Inflammatory macrophage (primary cell): ENCODE measurements at places on chromosomes 12 and 14.
A peak's percentile ranks its signal among the peaks of the same experiment; 100 is the strongest.

DNA sequence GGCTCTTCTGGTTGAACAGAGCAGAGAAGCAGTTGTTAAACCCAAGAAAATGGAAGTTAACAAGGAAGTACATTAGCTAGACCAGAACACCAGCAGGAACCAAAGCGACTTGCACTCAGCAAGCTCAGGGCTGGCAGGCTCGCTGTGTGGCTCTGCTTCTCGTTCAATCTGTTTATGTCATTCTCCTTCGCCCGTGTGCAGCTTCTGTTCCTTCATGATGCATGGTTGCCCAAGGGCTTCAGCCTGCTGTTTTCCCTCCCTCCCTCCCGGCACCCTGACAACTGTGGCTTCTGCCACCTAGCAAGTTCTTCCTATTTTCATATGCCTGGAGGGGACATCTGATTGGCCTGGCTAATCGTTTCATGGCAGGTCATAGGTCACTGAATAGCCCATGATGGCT lies 25.3 kb downstream of the PIGH start:
- DNase-seq: peak; percentile 32

GRCh38 chr14:91114079-91115065 lies 499 bp downstream of the DGLUCY start:
- peak; percentile 78 for DNase-seq

DNA sequence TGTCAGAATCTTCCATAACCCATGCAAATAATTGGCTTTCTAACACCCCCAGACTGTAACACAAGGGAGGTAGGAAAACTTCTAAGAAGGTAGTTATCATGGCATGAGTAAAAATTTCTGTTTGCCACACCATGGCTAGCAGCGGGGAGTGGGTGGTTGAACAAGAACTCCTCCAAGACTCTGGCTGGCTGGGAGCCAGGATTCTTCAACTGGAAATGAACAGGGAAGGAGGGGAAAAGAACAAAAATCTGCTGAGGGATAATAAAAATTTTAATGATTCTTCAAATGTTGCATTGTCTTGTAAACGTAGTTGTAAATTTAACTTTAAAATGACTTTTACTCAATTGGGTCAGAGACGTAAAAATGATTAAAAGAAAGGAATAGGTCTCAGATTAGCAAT lies 78.9 kb downstream of the AKAP6 start:
- no peak for DNase-seq

- no peak for DNase-seq
Measured at GRCh38 chr12:31023271-31023724, 50.4 kb upstream of the DDX11 start.

DNA sequence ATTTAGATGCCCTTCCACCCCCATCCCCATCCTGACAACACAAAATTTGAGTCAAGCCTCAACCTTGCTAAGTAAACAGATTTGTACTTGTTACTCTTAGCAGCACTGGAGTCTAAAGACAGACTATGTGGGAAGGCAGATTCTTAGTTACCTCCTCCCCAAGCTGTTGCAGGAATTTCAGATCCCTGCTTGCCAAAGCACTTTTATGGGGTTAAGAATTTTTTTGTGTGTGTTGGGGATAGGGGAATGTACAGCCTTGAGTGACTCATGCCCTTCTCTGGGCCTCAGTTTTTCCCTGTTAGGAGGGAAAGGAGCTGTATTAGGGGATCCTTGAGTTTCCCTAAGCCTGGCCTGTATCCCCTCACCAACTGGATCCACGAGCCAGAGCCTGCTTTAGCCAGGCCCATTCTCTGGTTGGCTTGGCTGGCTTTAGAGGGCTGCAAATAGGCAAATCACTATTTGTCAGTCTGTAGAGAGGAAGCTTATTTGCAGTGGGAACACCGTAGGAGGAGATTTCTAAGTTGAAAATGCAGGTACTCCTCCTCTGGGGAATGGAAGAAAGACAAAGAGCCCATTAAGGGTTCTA lies 27.7 kb upstream of the RNU6-8 start:
- no peak for DNase-seq

GRCh38 chr14:55361190-55361589 lies 50.4 kb downstream of the ATG14 start:
- DNase-seq: no peak

DNA sequence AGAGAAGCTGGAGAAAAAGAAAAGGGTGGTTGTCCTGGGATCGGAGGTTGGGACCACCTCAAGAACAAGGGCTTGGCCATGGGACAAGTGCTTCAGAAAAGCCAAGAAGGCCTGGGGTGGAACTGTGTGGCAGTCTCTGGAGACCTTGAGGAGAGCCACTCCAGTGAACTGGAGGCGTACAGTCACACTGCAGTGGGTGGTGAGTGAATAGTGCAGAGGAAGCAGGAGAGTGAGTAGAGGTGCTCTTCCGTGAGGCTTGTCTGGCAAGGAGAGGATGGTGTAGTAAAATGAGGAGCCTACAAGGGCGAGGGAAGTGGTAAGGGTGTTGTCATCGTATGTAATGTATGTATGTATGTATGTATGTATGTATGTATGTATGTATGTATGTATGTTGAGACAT lies 20.9 kb downstream of the RASSF3 start:
- DNase-seq: peak; percentile 51

- DNase-seq: no peak
Measured at GRCh38 chr14:73973497-73973896, 23.4 kb downstream of the COQ6 start.

- DNase-seq: no peak
Measured at GRCh38 chr12:61365001-61365400, 895.2 kb upstream of the USP15 start.

DNA sequence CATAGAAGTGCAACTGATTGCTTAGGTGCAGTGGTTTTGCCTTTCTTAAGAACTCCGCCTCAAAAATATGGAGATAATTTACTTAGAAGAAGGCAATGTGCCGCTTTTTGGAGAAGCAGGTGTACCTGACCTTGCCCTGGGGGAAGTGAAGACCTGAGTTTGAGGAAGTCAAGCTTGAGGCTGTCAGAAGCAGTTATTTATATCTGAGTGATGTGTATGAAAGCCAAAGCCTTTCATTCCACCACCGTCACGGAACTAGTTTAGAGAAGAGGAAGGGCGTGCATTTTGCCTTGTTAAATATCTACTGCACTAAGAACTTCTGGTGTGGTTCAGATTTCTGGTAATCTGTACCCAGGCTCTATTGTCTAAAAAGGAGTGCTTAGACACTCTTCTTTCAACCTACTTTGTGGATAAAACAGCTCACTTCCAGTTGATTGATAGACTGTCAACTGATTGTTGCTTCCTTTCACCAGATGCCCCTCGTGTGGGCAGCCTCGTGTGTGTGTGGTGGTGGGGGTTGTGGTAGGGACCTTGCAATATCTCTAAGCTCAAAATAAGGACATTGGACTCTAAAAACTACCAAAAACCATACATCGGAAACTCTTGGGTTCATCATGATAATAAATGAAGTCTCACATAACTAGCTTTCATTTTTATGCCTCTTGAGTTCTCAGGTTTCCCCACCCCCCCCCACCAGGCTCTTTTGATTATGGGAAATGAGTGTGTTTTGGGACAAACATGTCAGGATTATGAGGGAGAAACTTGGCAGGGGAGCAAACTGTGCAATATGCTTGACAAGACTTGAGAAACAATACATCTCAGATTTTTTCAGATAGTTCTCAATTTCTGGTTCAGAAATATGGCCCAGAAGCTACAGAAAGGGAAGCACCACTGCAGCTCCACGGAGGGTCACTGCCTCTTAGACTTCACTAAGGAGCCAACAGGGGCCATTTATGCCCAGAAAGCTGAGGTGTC lies 78.6 kb downstream of the ARF6 start:
- peak; percentile 79 for DNase-seq

DNA sequence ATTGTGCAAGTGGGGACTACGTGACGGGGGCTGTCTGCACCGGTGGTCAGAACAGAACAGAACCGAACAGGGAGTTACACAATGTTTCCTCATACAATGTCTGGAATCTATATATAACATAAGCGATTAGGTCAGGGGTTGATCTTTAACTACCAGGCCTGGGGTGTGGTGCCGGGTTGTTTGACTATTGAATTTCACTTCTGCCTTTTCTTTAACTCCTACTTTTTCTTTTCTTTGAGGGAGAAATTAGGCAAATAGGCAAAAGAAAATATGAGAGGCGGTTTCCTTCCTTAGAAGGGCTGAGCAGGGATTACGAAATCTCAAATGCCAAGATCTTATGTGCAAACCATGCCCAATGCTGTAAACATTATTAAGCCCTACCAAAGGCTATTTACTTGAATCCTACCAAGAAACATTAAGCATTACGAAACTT lies 140.3 kb downstream of the SLC38A6 start:
- DNase-seq: peak; percentile 93

DNA sequence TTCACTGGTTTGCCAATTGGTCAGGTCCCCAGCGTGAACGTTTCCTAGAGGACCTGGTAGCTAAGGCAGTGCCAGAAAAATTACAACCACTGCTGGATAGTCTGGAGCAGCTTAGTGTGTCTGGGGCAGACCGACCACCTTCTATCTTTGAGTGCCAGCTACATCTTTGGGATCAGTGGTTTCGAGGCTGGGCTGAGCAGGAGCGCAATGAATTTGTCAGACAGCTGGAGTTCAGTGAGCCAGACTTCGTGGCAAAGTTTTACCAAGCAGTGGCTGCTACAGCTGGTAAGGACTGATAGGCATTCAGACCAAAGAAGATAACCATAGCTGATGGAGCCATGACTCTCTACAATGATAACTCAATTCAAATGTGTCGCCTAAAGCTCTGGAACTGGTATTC lies 2.5 kb downstream of the C14orf119 start:
- DNase-seq: no peak

DNA sequence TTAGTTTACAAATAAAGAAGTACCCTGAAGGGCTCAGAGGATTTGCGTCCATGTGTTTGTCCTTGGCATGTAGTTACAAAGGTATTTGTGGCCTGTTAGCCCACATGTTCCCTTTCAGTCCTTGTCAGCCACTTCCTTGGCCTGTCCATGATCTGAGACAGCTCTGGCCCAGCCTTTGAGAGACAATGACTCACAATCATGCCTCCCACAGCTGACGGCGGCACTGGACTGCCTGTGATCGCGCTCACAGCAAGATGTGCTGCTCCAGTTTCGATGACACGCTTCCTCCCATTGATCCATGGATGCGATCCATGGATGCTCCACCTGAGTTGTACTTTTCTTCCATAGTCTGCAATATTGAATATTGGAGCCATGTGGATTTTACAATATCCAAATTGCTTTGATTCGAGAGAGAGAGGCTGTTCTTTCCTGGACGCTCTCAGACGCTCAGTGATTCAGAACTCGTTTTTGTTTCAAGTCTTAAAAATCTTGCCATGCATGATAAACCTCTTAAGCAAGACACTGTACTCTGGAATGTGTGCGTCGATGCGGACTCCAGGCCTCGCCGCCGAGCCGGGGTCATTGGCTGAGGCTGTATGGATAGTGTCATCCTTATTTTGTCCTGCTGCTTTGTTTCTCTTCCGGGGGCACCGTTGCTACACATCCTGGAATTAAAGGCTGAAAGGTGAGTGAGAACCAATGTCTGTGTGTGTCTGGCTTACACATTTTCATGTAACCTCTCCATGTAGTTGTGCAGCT lies 220.1 kb downstream of the GLT1D1 start:
- no peak for DNase-seq

DNA sequence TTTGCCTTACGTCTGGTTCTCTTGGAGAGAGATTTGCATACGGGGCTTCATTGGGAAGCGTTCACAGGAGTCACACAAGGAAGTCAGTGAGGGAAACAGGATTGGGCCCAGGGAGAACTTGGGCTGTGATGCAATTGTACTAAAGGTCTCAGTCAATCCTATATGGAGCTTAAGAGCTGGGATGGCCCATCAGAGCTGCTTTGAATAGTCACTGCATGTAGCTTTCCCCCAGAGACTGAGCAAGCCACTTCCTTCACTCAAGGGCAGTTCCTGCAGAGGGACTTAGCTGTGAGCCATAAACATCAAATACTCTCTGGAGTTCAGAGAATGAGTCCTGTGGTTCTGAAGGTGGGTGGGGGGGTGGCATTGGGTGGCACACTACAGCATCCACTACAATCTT lies 605.4 kb downstream of the MED13L start:
- DNase-seq: no peak

- DNase-seq: no peak
Measured at GRCh38 chr14:23984891-23985602, 3.7 kb upstream of the DHRS4L2 start.

DNA sequence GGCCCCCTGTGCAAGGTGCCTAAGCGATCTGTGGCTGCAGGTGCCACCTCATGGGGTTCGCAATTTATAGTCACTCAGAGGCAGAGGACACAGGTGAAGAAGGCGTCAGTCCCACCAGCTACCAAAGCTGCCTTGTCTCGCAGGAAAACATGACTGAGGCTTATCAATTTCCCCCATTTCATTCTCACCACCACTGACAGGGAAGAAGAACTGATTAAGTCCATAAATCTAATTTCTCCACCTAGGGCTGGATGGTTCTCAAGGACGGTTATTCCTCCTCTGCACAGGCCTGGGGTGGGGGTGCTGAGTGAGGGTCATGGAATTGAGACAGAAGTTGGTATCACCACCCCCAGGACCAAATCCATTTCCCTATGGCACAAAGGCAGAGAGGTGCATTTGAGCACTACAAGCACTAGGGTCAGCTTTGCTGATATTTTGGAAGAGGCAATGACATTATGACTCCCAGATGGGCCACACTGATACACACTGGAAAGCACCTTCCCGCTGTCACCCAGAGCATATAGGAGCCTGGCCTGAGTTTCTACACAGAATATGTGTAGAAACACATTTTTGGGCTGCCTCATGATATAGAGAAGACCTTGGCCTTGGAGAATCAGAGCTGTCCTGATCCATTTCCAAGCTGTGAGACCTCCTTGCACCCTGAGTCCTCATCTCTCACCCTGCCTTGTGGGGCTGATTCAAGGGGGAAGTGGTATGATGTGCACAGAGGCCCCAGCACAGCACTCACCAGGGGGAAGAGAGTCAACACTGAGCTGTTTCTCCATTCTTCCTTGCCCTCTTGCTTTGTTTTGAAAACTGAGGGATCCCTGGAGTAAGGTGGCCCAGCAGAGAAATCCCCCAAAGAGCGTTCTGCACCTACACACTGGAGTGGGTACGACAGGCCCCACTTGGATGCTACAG lies 59.4 kb downstream of the PITPNM2 start:
- peak; percentile 5 for DNase-seq

- DNase-seq: peak; percentile 49
Measured at GRCh38 chr12:40622246-40622838, 69.9 kb upstream of the CNTN1 start.

GRCh38 chr12:95820096-95820703 lies 29.6 kb upstream of the NTN4 start:
- peak; percentile 39 for DNase-seq

- peak; percentile 71 for DNase-seq
Measured at GRCh38 chr12:7005311-7005710, 13.0 kb downstream of the LPCAT3 start.

DNA sequence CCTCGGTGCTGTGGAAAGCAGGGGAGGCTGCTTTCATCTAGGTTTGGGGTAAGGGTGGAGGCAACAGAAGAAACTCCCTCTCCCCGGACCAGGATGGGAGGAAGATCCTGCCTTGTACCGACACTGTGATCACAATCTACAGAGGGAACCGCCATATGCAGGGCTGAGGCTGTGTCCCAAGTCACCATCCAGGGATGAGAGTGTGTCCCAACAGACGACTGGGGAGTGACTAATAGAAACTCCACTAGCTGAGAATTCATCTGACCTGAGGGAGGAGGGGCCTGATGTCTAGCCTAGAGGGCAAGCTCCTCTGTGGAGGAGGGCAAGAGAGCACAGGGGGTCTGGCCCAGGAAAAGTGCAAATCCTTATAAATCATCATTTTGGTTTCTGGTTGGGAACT lies 172.4 kb downstream of the CALM1 start:
- DNase-seq: no peak
